Activated CD4-positive, alpha-beta T cell treated with anti-CD3 and anti-CD28 coated beads, Interleukin-2, amount 50 U/mL, for 4 hours (primary cell): ENCODE measurements at places on chromosomes 2 and 18.
A peak's percentile ranks its signal among the peaks of the same experiment; 100 is the strongest.

- DNase-seq, result no peak
Observed at GRCh38 chr18:78776706-78777285, 202.8 kb upstream of the SALL3 start.

DNA sequence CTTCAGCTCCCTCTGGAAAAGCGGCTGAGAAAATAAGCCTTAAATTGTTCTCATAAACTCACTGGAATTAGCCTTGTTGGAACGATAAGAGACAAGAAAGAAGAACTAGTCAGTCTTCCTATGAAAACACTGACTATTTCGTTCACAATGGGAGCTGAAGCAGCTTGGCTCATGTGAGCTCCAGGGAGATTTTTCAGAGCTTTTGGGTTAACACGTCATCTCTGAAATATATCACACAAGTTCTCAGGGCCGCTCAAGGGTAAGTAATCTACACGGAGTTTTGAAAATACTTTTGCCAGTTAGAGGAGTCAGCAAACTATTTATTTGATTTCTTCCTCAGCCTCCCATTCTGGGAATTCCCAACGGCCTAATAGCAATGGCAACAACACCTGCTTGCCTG lies 316.2 kb upstream of the MGAT5 start:
- DNase-seq, result no peak

DNA sequence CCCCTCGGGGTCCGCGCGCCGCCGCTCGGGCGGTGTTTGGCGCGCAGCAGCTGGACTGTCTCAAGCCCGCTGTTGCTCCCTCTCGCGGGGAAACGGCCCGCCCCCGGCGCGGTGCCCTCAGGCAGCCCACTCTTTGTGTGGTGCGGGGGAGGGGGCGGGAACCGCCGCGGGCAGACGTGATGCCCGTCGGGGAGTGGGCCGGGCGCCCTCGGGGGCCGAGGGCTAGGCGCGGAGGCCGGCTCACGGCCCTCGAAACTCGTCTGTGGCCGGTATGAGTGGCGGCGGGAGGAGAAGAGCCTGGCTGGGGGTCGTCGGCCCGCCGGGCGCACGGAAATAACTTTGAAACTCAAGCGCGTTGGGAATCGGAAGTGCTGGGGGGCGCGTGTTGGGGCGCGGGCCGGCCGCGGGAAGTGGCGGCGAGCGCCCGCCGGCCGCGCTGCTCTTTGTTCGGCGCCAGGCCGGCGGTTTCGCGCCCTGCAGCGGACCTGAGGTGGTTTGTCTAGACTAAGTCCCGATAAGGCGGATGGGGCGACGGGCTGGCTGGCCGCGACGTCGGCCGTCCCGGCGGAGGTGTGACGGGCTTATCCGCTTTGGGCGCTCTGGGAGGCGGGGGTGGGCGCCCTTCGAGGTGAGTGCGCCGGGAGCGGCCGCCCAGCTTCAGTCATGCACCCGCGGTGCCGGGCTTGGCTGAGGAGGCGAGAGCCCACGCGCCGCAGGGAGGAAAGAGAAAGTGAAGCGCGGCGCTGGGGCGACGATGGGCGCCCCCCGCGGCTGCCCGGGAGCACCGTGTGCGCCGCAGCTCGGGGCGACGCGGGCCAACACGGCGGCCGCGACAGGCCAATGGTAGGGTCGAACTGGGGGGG lies 679 bp downstream of the PTMA start:
- DNase-seq, result peak; percentile 55

GRCh38 chr2:199902486-199903110 lies 8.5 kb upstream of the C2orf69 start:
- DNase-seq, result no peak

DNA sequence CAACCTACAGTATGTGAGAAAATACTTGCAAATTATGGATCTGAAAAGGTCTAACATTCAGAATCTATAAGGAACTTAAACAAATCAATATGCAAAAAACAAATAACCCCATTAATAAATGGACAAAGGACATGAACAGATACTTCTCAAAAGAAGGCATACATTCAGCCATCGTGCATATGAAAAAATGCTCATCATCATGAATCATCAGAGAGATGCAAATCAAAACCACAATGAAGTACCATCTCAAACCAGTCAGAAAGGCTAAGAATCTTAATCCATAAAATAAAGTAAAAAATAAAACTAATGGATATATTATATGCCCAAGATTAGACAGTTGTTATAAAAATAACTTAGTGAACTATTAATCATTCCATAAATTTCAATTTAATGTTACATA lies 154.0 kb downstream of the CALCRL start:
- no peak for DNase-seq

GRCh38 chr2:189661957-189662321 lies 680 bp downstream of the ASNSD1 start:
- no peak for DNase-seq

- DNase-seq, result no peak
Observed at GRCh38 chr2:151337643-151338042, 19.7 kb upstream of the TNFAIP6 start.

DNA sequence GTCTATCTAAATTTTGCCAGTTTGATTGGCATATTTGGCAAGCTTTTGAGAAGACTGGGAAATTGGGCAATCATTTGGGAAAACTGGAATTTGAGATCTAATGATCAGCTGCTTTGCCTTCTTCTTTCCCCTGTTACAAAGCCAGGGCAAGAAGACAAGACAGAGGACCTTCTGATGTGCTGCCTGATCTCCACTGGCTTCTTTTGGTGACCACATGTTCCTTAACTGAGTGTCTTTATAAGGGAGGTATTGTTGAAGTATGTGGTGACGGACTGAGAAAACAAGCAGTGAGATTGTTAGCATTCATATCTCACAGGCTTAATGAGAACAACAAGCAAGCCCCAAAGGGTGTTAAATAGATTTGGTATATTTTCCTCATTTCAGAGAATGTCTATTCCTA lies 175.8 kb downstream of the SLC8A1 start:
- no peak for DNase-seq

DNA sequence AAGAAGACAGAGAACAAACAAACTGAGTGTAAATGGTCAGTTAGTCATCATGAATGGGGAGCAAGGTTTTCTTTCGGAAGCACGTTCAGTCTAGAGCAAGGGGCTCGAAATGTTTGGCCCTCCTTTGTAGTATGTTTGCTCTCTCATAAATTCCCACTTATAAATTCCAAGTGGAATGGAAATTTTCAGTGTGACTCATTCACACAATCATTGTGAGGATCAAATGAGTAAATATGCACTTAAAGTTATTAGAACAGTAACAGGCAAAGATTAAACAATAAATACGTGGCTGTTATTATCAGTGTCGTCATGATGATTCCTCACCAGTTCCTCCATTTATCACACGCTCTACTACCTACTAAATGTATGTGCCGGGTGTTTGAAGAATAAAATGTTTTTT lies 10.5 kb downstream of the CNGA3 start:
- DNase-seq, result no peak

GRCh38 chr18:45755934-45756333 lies 32.0 kb downstream of the SLC14A1 start:
- no peak for DNase-seq

DNA sequence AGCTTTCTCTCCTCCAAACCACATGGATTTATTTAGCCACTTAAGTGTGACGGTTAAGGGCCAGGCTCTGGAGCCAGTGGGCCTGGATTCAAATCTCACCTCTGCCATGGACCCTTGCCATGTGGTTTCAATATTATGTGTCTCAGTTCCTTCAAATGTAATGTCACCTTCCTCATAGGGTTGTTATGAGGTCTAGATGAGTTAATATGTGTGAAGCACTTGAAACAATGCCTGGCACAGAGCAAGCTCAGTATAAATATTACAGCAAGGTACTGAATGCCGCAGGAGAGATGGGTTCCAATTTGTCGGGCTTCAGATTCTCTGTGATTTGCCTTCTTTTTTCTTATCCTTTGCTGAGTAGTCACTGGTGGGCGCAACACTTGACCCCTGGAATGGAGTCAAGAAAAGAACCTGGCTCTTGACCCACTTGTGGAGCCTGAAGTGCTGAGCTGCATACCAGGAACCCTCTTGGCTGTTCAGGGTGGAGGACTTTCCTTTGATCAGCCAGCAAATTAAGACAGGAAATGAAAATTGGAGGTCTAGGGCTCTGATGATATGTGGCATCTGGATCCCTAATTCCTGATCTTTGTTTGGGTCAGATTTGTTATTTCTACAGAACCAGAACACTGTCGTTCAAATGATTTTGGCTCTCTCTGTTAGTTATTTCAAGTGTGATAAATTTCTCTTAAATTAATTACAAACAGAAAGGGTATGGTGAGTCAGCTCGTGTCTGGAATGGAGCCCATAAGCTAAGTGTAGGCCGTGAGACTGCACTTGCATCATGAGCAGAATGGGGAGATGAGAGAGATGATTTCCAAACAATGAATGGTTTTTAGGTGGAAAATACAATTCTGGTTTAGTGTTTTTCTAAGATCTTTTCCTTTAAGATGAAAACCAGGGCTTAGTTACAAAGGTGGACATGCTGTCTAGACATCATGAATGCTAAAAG lies 293.0 kb downstream of the KCNS3 start:
- no peak for DNase-seq

DNA sequence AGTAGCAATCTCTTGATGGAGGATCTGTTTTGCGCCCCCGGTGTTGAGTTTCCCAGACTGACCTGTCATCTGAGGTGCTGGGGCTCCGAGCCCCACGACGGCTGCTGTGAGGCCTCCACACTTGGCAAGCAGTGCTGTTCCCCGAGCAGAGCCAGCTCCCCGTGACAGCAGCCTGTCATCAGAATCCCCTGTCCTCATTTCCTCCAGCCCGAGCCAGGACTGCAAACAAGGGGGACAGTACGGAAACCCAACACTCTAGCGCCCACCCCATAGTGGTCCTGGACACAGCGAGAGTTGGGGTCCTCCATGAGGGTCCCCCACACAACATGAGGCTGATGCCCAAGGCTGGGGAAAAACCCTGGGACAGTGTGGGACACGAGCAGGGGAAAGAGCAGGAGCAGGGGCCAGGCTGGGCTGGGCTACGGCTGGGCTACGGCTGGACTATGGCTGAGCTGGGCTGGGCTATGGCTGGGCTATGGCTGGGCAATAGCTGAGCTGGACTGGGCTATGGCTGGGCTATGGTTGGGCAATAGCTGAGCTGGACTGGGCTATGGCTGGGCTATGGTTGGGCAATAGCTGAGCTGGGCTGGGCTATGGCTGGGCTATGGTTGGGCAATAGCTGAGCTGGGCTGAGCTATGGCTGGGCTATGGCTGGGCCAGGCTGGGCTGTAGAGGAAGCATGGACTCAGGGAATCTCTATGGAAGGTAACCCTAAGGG lies 1.5 kb upstream of the KLHL30 start:
- no peak for DNase-seq
